ENCODE measurements at places on chromosomes 11 and 22.

- no peak for DNase-seq
These were observed 17.9 kb downstream of the CAPN5 start for GRCh38 chr11:77084581-77085191.

DNA sequence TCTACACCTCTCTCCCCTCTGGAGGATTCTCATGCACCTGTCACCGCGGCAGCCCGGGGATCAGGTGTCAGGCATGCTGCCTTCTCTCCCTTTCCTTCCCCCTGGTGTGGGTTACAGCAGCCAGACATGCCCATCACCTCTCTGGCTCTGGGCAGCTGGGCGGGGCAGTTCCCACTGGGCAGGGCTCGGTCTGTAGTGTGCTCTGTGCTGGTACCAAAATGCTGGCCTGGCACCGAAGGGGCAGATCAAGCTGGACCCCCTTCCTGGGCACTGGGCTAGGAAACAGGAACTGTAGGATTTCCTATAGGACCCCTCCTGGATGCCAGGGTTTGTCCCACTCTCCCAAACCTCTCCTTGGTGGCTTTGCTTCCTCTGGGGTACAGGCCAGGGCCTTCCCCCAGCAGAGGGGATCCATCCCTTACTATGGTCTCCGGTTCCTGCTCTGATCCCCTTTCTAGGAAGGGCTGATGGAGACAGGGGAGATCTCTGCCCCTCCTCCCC, 821 bp downstream of the GAL3ST1 start:
- no peak for DNase-seq

- DNase-seq = no peak
These were observed 124.3 kb upstream of the TTC12 start for GRCh38 chr11:113189909-113190667.

GRCh38 chr11:130160498-130161155, 1.0 kb downstream of the ST14 start:
- no peak for DNase-seq

GRCh38 chr22:17969701-17970113, 54.7 kb downstream of the MICAL3 start:
- DNase-seq = no peak

Data from left renal pelvis (tissue), 4 donors.